ENCODE measurements at places on chromosomes 7 and 10. TPM values are rescaled to one million over a fixed set of nuclear protein-coding genes. Genes with fewer than 3 reads are reported as not detected.

GSDME gene
- 24.4 TPM for total RNA-seq

SPDYE2 gene
- not detected for total RNA-seq

HOXA1 gene
- 7.3 TPM for total RNA-seq

- no peak overlapping the region for H3K27ac ChIP-seq
- H3K4me3 ChIP-seq: no peak overlapping the region
- no peak for DNase-seq
- H3K4me1 ChIP-seq: no peaks in the 10 kb centered on the region
- no peaks in the 10 kb centered on the region for H3K27me3 ChIP-seq
- H3K36me3 ChIP-seq: peaks cover 39% of the 10 kb centered on the region
These were observed 52.0 kb downstream of the ZRANB1 start for GRCh38 chr10:124993736-124994451.

DNA sequence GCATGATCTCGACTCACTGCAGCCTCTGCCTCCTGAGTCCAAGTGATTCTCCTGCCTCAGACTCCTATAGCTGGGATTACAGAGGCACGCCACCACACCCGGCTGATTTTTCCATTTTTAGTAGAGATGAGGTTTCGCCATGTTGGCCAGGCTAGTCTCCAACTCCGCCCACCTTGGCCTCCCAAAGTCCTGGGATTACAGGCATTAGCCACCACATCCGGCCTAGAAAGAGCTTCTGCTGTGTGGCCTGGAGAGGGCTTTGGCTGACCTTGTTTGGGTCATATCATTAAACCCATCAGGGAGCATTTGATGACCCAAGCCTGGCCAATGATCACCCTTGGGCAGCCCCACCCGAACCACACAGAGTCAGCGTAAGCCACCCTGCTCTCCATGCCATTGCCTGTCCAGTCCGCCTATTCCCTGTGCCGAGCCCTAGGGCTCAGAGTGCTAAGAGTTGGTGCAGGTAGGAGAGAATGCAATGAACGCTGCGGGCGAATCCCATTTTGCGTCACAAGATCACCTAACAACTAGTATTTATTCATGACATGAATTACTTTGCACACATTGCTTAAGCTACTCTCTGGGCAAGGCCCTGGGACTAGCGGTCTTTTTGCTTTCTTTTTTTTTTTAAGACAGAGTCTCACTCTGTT is 22.3 kb upstream of the GDI2 start:
- H3K27me3 ChIP-seq: no peaks in the 10 kb centered on the region
- H3K27ac ChIP-seq: no peak overlapping the region
- H3K36me3 ChIP-seq: no peaks in the 10 kb centered on the region
- DNase-seq: peak; percentile 32

GRCh38 chr10:6195846-6196245 is 6.9 kb upstream of the PFKFB3 start:
- H3K36me3 ChIP-seq: no peaks in the 10 kb centered on the region
- no peak for DNase-seq
- H3K27ac ChIP-seq: no peak overlapping the region
- H3K4me1 ChIP-seq: peaks cover 28% of the 10 kb centered on the region
- H3K4me3 ChIP-seq: no peak overlapping the region
- no peaks in the 10 kb centered on the region for H3K27me3 ChIP-seq

GRCh38 chr7:116653204-116653603 is 18.8 kb upstream of the MET start:
- DNase-seq: peak; percentile 61
- H3K27ac ChIP-seq: peak overlapping the region; percentile 61
- H3K4me1 ChIP-seq: peaks cover 30% of the 10 kb centered on the region
- no peaks in the 10 kb centered on the region for H3K36me3 ChIP-seq

GRCh38 chr10:100745882-100746783 is 751 bp downstream of the PAX2 start:
- peaks cover 60% of the 10 kb centered on the region for H3K27me3 ChIP-seq
- H3K36me3 ChIP-seq: no peaks in the 10 kb centered on the region
- H3K4me3 ChIP-seq: peak overlapping the region; percentile 60
- peaks cover 24% of the 10 kb centered on the region for H3K4me1 ChIP-seq
- DNase-seq: peak; percentile 56
- no peak overlapping the region for H3K27ac ChIP-seq

DNA sequence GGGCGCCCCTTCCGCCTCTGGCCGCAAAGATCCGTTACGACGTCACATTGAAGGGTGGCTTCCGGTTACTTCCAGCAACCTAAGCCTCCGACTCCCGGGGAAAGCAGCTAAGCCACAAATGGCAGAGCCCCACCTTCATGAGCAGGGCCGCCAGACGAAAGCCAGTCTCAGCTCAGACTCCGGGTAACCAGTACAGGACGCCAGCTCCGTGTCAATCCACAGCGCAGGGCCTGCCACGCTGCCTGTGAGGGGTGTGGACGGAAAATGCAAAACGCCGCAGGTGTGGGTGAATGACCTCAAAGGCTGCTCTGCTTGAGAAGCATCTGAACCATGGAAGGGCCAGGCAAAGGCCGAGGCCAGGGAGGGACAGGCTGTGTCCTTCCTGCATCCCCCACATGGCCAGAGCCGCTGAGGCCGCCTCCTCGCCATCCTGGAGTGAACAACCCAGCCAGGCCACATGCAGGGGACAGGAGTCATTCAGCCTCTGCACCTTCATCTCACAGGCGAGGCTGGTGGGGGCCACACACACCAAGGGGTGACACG is 53.5 kb upstream of the PPP2R2D start:
- no peaks in the 10 kb centered on the region for H3K4me1 ChIP-seq
- no peaks in the 10 kb centered on the region for H3K36me3 ChIP-seq
- H3K4me3 ChIP-seq: no peak overlapping the region
- DNase-seq: no peak
- H3K27me3 ChIP-seq: no peaks in the 10 kb centered on the region
- no peak overlapping the region for H3K27ac ChIP-seq

Data from SJCRH30 (cell line).